GM23338 (cell line): ENCODE measurements at places on chromosomes 5 and 9.

DNA sequence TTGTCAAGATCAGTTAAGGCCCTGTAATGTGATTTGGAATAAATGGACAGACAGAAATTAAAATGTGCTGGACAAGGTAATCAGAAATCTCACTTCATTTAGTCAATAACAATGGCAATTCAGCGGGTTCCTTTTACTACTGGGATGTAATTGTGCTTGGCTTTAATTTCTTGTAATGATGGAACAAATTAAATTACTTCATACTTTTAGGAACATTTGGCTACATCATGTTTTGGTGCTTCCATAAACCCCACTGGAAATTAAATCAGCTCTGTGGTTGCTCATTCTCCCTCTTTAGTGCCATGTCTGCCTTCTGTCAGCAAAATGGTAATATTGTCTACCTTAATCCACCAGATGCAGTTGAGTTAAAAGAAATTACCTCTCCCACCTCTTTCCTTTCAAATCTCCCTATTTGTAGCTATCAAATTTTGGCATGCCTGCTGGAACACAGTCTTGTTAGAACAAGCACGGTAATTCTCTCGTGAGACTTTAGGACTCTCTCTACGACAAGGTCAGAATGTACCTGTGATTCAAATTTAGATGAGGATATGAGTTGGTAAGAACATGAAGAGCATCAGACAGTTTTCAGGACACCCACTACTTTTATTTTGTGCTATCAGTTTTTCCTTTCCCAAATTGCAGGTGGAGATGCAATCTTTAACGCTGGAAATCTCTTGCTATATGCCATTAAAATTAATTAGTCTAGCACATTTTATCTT is 476.3 kb downstream of the RAB3C start:
- no peak for DNase-seq

GRCh38 chr9:121204121-121204520 is 2.5 kb upstream of the RAB14 start:
- no peak for DNase-seq

- DNase-seq = no peak
These were observed 14.5 kb upstream of the ANKRD55 start for GRCh38 chr5:56247592-56247991.

DNA sequence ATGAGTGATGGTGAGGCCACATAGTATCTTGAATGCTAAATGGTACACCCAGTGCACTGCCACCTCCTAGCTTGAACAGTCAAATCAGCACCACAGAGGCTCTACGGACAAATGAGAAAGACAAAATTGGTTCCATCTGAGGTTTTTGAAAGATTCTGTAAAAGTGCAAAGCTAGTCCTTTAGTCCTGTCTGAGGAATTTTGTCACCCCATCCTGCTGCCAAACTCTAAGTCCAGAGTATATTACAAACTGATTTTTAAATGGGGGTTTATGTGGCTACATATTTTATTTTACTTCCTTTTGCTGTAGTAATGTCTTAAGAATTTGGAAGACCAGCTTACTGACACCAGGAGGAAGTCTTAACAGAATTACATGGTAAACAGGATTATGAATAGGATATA is 7.7 kb downstream of the FREM1 start:
- no peak for DNase-seq

GRCh38 chr5:65730910-65731309 is 8.9 kb downstream of the NLN start:
- no peak for DNase-seq
